Activated CD4-positive, CD25-positive, alpha-beta regulatory T cell treated with anti-CD3 and anti-CD28 coated beads, Interleukin-2, amount 50 U/mL, for 24 hours (primary cell): ENCODE measurements at places on chromosomes 13 and 19.

GRCh38 chr19:51921949-51922348 is 5.3 kb upstream of the ZNF613 start:
- ATAC-seq, result no peak

GRCh38 chr13:71773531-71773930 is 93.5 kb downstream of the DACH1 start:
- ATAC-seq, result no peak

GRCh38 chr19:41264581-41265394 is 616 bp downstream of the HNRNPUL1 start:
- no peak for ATAC-seq

GRCh38 chr19:29606420-29606747 is 301 bp downstream of the POP4 start:
- ATAC-seq, result peak; percentile 31

- no peak for ATAC-seq
Measured at GRCh38 chr13:26257049-26257448, 3.1 kb downstream of the CDK8 start.

DNA sequence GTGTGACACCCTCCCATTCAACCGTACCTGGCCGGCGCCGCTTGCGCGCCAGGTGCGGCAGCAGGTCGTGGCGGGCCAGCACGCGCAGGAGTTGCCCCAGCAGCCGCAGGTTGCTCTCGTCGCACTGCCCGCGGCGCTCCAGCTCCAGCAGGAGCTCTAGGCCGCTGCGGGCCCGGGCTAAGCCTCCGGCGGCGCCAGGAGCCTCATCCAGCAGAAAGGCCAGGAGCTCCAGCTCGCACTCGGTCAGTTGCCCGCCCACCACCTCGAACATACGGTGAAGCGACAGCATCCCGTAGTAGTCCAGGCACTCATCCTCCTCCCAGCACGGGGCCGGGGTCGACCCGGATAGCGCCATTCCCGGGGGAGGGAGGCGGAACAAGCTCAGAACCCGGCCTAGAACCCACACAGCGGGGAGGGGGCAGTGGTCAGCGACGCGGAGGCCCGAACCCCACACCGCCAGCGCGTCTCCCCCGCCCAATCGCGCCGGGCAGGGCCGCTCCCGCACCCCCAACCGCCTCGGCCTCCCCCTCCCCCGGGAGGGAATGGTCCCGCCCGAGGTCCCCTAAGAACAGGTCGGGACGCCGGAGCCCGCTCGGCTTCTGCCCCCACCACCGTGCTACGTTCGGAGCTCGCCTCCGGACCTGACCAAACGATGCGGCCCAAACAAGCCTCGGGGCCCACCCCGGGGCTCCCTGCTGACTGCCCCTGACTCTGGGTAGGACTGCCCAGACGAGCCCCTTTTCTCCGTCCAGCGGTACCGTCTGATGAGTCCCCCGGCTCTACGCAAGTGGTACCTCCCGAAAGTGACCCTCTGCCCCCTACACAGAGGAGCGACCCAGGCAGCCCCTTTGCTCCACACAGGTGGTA is 591 bp downstream of the DEDD2 start:
- no peak for ATAC-seq

DNA sequence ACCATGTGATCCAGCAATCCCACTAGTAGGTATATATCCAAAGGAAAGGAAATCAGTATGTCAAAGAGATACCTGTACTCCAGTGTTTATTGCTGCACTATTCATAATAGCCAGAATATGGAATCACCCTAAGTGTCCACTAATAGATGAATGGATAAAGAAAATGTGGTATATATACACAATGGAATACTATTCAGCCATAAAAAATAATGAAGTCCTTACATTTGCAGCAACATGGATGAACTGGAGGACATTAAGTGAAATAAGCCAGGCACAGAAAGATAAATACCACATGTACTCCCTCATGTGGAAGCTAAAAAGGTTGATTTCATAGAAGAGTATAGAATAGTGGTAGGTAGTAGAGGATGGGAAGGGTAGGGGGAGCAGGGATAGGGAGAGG is 23.5 kb downstream of the BORA start:
- ATAC-seq, result no peak

GRCh38 chr19:54937926-54938325 is 9.4 kb downstream of the NLRP7 start:
- no peak for ATAC-seq

- peak; percentile 83 for ATAC-seq
Measured at GRCh38 chr19:29671393-29672160, 6.3 kb downstream of the PLEKHF1 start.

GRCh38 chr19:40303765-40304164 is 18.6 kb upstream of the AKT2 start:
- no peak for ATAC-seq
